H7 (cell line): ENCODE measurements at places on chromosomes 13 and 19. TPM values are rescaled to one million over a fixed set of nuclear protein-coding genes. Genes with fewer than 3 reads are reported as not detected.

The NCCRP1 gene
- total RNA-seq = not detected in 2 replicates

DNA sequence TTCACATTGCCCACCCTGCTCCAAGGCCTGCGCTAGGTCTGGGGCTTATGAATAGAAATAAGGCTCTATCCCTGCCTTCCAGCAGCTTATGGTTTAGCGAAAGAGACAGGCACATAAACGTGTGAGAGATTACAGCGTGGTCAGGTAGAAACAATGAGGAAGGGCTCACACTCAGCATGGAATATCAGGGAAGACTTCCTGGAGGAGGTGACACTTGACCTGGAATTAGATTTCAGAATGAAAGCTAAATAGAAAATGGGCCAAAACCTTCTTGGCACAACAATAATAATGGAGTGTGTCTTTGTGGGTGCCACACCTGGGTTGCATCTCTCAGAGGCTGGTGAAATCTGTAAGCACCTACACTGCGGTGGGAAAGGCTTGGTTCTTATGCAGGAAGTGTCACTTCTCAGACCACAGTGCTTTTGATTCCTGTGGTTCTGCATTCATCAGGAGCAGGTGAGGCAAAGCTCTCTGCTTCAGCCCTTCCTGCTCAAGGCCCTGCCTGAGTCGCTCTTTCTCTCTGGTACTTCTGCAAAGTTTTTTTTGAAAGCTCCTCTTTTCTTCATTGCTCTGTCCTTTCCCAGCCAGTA, 430.3 kb downstream of the ZNF536 start:
- DNase-seq = no peak

DNA sequence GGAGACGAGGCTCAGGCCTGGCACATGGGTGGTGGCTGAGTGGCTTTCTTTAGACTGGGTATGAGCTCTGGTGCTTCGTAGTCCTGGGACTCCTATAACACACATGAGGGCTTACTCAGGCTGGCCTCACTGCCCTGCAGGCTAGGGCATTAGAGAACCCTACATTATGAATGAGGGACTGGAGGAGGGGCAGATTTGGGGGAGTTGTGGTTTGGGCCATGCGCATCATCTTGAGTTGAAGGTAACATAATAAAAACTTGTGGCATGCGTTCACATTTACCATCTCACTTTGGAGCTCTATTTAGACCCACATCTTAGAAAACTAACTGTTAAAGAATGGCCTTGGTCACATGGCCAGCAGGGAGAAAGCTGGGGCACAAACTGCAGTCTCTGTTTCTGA, 54.2 kb downstream of the STARD13 start:
- DNase-seq = no peak

- peak; percentile 74 for DNase-seq
Measured at GRCh38 chr19:3774621-3775373, 2.8 kb upstream of the RAX2 start.

DNA sequence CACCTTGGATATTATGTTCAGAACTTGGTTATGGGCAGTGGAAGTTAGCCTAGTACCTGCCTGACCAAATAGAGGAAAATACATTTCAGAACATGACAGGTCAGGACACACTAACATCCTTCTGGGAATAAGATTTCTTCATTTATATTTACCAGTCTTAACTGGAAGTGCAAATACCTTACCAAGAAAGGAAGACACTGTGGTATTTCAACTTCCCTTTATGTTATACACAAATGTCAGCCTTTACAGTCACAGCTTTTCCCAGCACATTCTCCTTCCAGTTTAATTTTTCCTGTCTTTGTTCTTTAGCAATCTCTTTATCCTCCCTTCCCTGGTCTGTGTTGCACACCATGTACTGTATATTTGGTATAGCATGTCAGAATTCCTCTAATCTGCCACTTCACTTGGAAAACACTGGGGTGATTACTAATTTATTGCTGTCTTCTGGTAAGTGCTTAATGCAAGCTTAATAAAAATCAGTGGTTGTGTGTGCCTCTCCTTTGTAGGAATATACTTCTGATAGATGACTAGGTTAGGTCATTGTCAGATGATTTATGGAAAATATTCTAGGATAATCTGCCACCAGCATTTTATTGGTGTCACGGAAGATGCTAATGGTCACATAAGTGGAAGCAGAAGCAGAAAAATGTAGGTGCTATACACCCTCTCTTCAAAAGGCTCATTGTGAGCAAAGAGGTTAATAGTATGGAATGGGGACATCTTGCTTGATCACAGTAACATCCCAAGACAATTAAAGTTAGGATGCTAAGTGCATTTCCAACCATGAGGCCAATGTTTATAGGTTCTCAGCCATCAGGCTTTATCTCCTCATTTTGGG, 124.3 kb upstream of the STARD13 start:
- no peak for DNase-seq

The GPALPP1 gene
- 25.7 and 28.7 TPM in 2 replicates for total RNA-seq

- DNase-seq = no peak
Measured at GRCh38 chr13:38990693-38991092, at the start of gene STOML3. STOML3 (minus strand) TSS chr13:38990831; CDS start chr13:38990721, 110 bp downstream.

- no peak for DNase-seq
Measured at GRCh38 chr19:13417054-13417453, 89.2 kb downstream of the CACNA1A start.

GRCh38 chr13:74114202-74114601, 20.0 kb downstream of the KLF12 start:
- DNase-seq = no peak

DNA sequence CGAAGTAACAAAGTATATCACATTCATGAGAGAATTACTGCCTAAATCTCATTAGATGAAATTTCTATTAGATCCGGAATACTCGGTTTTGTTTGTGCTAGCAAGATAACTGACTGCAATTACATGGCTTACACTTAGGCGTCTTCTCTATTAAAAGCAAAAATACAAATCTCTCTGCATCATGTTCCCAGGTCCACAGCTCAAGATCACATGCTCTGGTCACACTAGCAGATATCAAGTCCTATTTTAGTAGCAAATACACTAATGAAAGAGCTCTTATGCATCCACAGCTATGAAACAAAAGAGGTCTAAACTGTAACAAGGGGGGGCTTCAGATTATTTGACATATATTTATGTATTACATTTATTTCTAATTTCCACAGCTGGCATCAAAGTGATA, 53.5 kb downstream of the EFNB2 start:
- no peak for DNase-seq

The A1BG gene
- total RNA-seq = 33.8 and 45.5 TPM in 2 replicates
